ENCODE measurements at places on chromosomes 7 and 10.

DNA sequence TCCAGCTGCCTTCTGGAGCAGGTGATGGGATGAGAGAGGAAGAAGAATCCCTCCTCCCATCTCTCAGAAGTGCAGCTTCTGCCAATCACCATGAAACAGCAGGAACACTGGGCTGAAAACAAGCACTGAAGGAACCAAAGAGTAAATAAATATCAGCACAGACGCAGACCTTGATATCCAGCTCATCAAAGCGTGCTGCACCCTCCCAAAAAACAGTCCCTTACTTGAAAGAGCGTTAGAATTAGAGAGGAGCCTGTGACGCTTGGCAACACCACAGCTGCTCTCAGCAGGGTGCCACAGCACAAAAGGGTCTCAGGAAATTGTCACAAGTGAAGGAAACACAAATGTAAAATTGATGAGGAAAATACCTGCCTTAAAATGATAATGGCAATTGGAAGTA, 39.5 kb downstream of the KLF6 start:
- DNase-seq = no peak

GRCh38 chr10:119748871-119749270, 23.0 kb downstream of the INPP5F start:
- no peak for DNase-seq

GRCh38 chr7:42219447-42219846, 17.6 kb downstream of the GLI3 start:
- DNase-seq = peak; percentile 59

GRCh38 chr10:4099202-4099601, 314.2 kb upstream of the KLF6 start:
- DNase-seq = no peak

- no peak for DNase-seq
Measured at GRCh38 chr10:133142523-133143199, 17.4 kb upstream of the KNDC1 start.

- DNase-seq = no peak
Measured at GRCh38 chr10:37534166-37534565, 323.2 kb downstream of the ZNF248 start.

DNA sequence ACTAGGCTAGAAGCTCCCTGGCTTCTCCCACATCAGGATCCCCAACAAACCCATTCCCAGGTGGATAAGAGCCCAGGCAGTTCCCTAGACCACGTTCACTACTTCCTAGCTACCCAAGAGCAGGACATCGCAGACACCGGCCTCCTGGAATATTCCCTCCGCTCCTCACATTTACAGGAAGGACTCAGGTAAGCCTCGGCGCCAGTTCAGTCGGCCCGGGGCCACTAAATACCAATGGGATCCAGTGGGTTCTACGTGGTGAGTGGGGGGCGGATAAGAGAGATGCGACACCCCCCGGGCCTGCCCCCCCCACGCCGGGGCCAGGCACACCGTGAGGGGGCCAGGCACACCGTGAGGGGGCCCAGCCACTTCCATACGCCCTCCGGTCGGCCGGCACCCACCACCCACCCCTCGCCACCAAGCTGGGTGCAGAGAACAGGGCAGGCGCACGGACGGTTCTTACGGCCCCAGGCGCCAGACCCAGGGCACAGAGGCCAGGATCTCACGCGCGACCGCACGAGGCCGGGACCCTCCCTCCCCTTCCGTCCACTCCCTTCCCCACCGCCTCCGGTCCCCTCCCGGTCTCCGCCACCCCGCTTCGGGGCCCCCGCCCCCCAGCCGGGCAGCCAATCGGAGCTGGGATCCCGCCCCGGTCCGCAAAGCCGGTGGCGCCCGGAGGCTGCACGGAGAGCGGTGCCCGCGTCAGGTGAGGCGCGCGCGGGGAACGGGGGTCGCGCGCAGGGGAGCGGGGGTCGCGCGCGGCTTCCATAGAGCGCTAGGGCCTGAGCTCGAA, at the start of gene BLVRA:
Gene BLVRA, plus strand, starts transcription at position 652 of the 793 bp plus-strand sequence. CDS start 12,479 bp downstream, outside the sequence.
- peak; percentile 91 for DNase-seq

DNA sequence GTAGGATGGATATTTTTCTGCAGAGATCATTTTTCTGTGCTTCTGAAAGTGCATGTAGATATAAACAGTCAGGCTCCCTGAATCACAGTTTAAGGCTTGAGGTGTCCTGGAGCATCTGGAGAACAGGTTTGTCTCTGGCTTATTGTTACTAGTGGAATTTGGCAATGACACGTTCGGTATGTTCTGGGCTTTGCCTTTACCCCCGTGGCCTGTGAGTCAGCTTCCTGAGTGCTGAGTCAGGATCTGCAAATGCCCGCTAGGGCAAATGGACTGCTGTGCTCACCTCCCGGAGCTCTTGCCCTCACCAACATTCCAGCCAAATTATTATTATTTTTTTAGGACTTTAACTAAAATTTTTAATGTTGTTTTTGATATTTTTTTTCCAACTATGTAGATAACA, 192.5 kb upstream of the PRSS1 start:
- DNase-seq = peak; percentile 90

DNA sequence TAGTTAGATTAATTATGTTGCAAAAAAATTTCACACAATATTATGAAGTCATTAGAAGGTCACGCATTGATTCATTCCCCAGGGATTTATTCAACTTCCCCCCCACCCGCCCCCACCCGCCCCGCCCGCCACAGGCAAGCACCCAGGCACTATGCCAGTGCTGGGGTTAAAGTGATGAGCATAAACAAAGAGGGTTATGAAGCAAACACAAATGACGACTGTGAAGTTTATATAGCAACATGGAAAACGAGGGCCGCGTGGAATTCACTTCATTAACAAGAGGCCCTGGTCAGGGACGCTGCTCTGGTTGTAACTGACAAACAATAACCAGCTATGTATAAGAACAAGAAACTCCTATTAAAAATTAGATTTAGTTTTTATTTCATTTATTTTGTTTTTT, 656.5 kb upstream of the COBL start:
- no peak for DNase-seq

- DNase-seq = peak; percentile 84
Measured at GRCh38 chr7:151245360-151246101, 3.0 kb downstream of the SMARCD3 start.

- DNase-seq = no peak
Measured at GRCh38 chr7:48976253-48976652, 51.9 kb downstream of the CDC14C start.

GRCh38 chr7:86898171-86898570, 161.3 kb downstream of the ELAPOR2 start:
- no peak for DNase-seq

- DNase-seq = no peak
Measured at GRCh38 chr7:79386688-79387422, 66.6 kb downstream of the MAGI2 start.

DNA sequence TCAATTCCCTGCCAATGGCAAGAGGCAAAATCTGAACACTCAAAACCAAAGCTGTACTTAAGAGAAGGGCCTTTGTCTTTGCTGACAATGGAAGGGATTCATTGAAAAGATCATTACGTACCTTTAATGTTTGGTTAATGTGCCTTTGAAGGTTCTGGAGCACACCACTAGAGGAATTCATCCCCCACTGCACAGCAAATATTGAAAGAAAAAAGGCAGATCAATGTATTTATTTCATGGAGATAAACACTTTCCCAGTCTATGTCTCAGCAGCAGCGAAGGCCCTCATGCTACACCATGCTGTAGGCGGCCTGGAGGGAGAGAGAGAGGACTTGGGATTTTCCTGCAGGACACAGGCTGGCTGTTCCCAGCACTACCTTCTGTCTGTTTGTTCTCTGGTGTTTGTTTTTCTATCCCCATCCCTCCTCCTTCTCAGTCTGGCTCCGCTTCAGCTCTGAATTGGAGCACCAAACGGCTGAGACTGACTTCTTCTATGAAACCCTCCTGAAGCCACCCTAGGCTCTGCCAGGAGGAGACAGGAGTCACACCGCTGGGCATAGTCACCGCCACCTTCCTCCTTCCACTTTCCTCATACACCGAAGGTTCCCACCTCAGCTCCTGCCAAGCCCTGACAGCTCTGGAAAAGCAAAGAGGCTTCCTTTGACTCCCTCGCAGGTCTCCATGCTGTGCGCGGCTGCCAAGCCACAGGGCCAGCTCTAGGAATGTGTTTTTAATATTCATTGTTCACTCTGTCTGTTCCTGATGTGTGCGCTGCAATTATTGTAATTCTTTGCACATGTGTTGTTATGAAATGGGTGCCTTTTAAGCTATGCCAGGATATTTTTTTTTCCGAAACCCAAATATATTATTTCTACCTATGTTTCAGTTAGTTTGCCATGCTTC, 301.5 kb downstream of the FZD1 start:
- peak; percentile 64 for DNase-seq

Measured in AG20443 (cell line).